Stimulated activated CD4-positive, alpha-beta T cell treated with anti-CD3 and anti-CD28 coated beads, Interleukin-2, amount 100 ng/mL, for 24 hours (primary cell): ENCODE measurements at places on chromosomes 2 and 18.

DNA sequence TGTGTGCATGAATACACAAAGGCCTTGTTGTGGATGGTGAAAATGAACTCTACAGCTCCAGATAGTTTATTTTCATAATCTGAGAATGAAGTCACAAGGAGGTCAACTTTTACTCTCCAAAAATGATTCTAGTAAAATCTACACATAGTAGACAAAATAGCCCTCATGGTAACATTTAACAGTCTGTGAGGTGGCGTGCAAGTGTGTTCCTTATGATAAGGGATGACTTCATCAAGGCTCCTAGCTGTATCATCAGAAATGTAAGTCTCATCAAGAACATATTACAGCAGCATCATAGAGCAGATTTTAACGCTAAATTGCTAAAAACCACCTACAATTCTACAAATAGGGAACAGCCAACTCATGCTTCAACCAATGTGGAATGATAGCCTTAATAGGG, 72.3 kb upstream of the RIOK3 start:
- no peak for DNase-seq

- DNase-seq = no peak
Observed at GRCh38 chr2:54773838-54774237, 50.4 kb downstream of the EML6 start.

DNA sequence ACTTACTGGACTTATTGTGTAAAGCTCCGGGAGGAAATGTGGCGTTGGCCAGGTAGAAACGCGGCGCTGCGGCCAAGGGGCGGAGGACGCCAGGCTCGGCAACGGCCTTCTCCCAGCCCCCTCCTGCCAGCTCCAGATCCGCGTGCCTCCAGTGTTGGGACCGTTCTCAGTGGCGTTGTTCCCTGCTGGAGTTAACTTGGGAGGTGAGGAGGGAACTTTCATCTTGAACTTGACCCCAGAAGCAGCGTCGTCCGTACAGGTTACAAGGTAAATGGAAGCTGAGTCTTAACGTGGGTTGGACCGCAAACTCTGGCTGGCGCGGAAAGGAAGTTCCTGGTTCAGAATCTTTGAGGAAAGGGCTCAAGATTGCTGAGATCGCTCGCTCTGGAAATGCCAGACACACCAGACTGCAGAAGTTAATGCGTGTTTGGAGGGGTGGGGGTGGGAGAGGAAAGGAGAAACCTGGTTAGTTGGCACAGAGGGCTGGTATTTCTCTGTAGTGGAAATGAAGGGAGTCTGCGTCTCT, 1.3 kb downstream of the TANC1 start:
- DNase-seq = peak; percentile 5

DNA sequence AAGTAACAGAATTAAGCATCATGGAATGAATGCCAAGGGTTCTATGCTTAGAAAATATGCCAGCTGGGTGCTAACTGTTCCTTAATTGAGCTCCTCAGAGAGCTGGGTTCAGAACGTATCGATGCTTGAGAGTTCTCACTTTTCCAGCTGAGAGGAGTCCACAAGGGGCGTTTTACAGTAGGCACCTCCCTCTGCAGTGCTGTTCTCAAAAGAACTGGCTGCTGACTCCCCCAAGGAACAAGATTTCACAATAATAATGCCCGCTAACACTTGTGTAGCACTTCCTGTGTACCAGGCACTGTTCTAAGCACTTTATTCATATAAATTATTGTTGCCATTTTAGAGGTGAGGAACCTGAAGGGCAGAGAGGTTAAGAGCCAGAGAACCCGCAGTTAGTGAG, 18.1 kb upstream of the TMEM237 start:
- DNase-seq = no peak

- no peak for DNase-seq
Observed at GRCh38 chr18:41969881-41970280, 14.8 kb downstream of the PIK3C3 start.

DNA sequence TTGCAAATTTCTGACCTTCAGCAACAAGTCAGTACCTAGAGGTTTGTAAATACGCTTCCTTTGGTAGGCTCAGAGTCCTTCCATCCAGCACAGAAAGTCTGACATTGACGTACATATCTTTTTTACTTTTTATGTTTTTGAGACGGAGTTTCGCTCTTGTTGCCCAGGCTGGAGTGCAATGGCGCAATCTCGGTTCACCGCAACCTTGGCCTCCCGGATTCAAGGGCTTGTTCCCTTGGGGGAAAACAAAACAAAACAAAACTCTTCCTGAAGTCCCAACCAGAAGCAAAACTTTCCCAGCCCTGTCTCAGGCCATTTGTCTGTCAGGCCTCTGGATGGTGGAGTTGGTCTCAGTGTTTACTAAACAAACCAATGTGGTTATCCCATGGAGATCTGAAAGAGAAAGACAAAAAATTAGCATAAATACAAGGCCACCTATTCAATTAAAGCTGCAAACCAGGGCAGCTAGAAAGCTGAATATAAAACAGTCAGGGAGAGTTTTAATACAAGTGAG, 29.6 kb upstream of the ATL2 start:
- no peak for DNase-seq

GRCh38 chr18:6031002-6031401, 135.7 kb upstream of the TMEM200C start:
- DNase-seq = no peak

GRCh38 chr2:31944828-31945571, 65.8 kb downstream of the MEMO1 start:
- no peak for DNase-seq

GRCh38 chr2:63051042-63051794, 588 bp downstream of the OTX1 start:
- no peak for DNase-seq

GRCh38 chr2:55460562-55460961, 40.9 kb upstream of the CCDC88A start:
- DNase-seq = no peak

DNA sequence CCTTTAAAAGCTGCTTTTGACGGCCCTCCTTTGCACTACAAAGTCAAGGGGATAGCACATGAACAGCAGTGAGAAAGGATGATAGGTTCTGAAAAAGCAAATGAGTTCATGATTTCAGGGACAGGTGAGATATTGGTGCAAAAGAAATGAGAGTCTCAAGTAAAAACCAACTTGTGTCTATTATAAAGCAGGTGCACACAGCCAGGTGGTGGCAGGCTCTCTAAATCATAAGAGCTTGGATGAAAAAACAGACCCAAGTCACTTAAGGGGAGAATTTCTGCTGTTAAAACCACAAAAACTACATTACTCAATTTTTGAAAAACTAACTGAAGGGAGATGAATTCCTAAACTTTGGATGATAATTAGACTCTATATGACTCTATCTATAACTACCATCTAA, 201.5 kb downstream of the SP3 start:
- no peak for DNase-seq

GRCh38 chr2:38535744-38536506, 66.8 kb downstream of the HNRNPLL start:
- peak; percentile 92 for DNase-seq

GRCh38 chr2:191174442-191174841, 23.6 kb upstream of the STAT4 start:
- no peak for DNase-seq
